HL-60 (cell line): ENCODE measurements at places on chromosomes 1 and 21.

DNA sequence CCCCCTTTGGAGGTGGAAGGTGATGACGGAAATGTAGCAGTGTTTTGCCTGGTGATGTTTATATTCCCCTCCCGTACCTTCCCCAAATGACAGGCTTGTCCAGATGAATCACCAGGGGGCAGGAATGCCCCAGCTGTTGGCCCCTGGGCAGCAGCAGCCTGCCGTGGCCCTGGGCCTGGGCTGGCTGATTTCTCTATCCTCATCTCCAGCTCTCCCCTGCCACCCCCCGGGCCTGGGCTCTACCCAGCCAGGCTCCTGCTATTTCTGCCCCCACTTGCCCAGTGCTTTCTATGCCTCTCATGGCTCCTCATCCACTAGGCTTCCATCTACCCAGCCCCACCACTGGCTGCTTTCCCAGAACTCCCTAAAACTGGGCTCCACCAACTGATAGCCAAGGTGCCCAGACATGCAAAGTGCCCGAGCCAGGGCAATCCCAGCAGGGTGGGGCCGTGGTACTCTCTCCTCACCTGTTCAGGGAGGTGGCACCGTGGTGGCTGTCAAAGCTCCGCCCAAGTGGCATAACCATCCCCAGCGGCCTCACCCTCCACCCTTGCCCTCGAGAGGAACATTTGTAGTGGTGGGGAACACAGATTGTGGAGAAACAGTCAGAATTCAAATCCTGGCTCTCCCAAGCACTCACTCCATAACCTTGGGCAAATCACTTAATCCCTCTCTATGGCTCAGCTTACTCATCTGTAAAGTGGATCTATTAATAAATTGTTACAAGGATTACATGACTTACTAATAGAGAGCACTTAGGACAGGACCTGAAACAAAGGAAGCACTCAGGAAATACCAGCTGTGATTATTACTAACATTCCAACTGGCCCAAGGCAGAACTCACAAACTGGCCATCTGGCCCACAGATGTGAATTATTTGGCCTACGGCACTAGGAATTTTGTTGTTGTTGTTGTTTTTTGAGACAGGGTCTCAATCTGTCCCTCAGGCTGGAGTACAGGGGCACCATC is 12.8 kb upstream of the ECE1 start:
- no peak for DNase-seq

DNA sequence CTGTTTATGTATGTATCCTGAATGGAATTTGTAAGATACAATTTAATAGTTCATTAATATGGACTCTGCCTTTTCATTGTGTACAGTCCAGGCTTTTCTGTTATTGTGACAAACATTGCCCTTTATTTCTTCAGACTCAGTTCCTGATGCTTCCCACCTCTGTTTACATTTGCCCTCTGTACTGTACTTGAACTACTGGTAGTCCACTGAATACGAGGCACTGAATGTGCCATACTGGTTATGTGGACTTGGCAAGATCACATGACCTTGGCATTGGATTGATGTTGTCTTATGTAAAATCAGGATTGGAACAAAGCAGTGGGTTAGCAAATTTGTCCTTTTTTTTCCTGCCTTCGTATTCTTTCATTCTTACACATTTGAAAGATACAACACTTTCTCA is 27.8 kb downstream of the RALGPS2 start:
- DNase-seq = no peak

DNA sequence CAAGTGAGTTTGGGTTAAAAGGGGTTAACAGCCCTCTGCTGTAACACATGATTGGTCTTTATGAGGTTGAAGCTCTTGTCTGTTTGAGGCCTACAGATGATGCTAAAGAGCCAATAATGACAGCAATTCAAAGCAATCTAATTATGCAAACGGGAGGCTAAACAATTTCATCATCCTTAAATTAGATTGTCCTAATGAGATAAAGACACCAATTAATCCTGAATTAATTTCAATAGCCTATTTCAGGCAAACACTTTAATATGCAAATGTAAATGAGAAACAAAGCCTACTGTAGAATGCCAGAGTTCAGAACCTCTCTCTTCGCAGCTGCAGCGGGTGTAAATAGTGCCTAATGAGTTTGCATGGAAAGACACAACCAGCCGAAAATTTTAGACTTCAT is 504.7 kb upstream of the PBX1 start:
- no peak for DNase-seq

- DNase-seq = peak; percentile 81
These were observed 25.8 kb upstream of the EVA1B start for GRCh38 chr1:36349241-36349671.

- no peak for DNase-seq
These were observed 37.7 kb upstream of the TMEM125 start for GRCh38 chr1:43232074-43232473.

DNA sequence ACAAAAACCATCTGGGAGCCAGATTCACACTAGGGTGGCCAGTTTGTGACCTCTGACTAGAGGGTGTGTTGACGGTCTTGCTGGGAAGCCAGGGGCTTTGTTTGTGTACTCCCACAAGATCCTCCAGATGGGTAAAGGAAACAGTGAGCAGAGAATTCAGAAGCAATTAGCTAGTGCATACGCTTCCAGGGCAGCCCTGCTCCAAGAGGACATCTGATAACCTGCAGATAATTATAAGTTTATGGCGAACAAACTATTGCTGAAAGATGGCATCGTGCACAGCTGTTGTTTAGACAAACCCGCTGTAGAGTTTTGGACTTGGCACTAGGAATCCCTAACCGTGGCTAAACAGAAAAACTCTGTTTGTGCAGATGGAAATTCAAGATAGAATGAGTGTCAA is 326.4 kb downstream of the TGFB2 start:
- no peak for DNase-seq

GRCh38 chr1:112040891-112041740 is 51.6 kb upstream of the KCND3 start:
- DNase-seq = no peak

GRCh38 chr21:38822778-38823238 is 17.1 kb downstream of the ETS2 start:
- DNase-seq = no peak

- no peak for DNase-seq
These were observed 579.7 kb downstream of the PTPRC start for GRCh38 chr1:199218533-199218932.

DNA sequence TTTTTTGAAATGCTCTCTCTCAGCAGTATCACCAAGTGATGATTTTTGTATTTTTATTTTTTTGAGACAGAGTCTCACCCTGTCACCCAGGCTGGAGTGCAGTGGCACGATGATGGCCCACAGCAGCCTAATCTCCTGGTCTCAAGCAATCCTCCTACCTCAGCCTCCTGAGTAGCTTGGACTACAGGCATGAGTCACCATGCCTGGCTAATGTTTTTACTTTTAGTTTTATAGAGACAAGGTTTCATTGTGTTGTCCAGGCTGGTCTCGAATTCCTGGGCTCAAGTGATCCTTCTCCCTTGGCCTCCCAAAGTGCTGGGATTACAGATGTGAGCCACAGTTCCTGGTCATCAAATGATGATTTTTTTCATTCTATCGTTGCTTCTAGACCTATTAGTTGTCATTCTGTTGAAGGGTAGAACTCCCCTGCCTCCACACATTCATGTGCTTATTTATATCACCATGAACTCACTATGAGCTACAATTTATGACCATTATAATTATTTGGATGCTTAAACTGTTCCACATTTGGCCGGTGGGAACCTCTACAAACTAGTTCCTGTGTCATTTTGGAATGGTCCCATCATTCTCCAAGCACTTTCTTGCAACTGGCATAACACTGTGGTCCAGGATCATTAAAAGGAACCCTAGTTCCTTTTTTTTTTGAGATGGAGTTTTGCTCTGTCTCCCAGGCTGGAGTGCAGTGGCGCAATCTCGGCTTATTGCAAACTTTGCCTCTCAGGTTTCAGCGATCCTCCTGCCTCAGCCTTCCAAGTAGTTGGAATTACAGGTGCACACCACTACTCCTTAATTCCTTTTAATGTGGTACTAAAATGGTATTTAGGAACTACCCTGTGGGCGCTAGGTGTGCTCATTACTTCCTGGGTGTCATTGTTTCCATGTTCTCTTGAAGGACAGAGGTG is 20.2 kb upstream of the TOR3A start:
- no peak for DNase-seq

DNA sequence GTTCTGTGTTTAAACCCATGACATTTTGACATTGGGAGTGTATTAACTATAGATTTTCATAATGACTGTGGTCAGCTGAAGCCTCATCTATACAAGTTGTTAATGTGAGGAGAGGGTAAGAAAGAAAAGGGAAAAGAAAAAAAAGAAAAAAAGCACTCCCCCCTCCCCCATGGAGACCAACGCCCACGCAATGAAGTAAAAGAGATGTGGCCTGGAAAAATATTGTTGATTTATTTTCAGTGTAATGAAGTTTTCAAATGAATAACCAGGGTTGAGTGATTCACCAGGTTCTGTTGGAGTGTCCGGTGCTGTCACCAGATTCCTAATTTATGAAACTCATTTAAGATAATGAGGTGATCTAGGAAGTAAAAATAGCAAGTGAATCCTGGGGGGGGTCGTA is 4.7 kb downstream of the RNF220 start:
- no peak for DNase-seq

DNA sequence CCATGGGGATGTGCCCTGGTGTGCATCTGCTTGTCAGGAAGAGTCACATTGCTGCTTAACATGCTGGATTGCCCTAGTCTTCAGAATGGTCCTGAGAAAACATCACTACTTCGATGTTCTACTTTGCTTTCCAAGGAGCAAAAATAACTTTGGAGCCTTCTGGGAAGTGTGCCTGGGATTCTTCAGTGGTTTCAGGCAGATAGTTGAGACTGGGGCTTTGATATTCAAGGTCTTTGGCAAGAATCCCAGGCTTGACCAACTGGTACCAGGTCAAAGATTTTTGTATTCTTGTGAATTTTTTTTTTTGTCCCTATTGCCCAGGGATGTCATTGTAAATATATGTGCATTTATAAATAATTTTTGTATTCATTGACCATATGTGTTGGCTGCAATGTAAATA is 51.4 kb downstream of the LRIG2 start:
- DNase-seq = no peak

GRCh38 chr21:27418346-27418745 is 451.5 kb upstream of the ADAMTS5 start:
- DNase-seq = no peak

GRCh38 chr21:16811011-16811410 is 701.8 kb upstream of the CXADR start:
- no peak for DNase-seq

GRCh38 chr1:221765527-221765926 is 23.6 kb upstream of the DUSP10 start:
- DNase-seq = no peak

GRCh38 chr1:233605205-233605604 is 8.7 kb upstream of the KCNK1 start:
- DNase-seq = no peak

DNA sequence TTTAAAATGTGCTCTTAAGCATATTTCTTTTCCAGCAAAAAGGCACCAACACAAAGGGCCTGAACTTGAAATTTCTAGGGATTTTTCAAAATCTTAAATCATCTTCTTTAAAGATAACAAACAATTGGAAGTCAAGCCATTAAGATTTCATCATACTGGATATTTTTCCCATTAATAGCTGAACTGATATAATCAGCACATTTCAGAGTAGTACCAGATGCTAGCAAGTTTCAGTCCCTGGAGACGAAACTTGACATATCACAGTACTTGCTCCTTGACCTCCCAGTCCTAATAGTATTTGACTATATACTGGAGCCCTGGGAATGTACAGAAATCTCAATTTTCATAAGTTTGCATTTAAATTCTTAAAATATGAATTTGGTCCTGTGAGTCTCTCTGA is 10.2 kb upstream of the CDC7 start:
- DNase-seq = no peak

DNA sequence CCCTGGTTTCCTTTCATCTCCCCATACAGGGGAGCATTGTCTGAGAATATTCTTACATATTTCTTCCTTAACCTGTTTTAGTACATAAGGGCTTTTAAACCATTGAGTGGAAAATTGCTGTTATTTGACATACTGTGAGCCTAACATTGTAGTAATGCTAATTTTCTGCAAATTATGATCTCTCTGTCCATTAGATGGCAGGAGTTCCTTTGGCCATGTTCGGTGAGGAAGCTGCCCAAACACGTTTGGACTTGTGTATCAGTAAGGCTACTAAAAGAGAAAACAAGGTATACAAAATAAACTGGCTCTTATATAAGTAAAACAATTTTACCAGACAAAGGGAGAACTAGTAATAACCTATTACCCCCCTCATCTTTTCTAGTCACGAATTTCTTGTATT is 29.2 kb downstream of the CDC7 start:
- no peak for DNase-seq

DNA sequence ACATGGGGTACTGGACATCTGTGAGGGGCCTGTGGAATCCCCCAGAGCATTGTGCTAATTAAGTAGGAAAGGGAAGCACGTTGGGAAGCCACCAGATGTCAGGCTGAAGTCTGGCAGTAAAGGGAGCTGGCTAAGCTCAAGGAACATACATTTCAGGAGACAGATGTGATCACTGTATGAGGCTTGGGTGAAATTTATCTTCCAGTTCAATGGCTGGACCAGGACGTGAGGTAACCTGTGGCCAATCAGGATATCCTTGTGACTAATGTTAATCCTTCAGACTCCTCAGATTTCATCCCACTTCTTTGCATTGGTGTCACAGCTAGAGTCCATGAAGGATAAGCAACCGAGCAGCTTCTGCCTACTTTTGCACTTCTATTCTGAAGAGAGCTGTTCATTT is 110.2 kb upstream of the APP start:
- DNase-seq = no peak

DNA sequence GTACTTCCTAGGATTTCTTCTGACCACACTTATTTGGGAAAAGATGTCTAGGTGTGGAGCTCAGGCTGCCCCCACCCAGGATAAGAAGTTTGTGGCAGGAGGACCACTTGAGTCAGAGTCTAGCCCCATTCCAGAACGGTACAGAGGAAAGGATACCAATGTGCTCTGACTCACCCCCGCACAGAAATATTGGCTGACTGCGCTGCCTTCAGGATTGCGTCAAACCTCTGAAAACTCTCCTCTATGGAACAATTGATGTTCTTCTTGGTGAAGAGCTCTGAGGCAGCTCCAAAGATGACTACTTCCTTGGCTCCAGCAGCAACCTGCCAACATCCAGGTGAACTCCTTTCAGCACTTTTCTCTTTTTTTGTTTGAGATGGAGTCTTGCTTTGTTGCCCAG is 11.2 kb downstream of the HMGCL start:
- no peak for DNase-seq

GRCh38 chr1:202315576-202316168 is 26.1 kb downstream of the UBE2T start:
- peak; percentile 69 for DNase-seq
